ENCODE measurements at places on chromosomes 5 and 9.

DNA sequence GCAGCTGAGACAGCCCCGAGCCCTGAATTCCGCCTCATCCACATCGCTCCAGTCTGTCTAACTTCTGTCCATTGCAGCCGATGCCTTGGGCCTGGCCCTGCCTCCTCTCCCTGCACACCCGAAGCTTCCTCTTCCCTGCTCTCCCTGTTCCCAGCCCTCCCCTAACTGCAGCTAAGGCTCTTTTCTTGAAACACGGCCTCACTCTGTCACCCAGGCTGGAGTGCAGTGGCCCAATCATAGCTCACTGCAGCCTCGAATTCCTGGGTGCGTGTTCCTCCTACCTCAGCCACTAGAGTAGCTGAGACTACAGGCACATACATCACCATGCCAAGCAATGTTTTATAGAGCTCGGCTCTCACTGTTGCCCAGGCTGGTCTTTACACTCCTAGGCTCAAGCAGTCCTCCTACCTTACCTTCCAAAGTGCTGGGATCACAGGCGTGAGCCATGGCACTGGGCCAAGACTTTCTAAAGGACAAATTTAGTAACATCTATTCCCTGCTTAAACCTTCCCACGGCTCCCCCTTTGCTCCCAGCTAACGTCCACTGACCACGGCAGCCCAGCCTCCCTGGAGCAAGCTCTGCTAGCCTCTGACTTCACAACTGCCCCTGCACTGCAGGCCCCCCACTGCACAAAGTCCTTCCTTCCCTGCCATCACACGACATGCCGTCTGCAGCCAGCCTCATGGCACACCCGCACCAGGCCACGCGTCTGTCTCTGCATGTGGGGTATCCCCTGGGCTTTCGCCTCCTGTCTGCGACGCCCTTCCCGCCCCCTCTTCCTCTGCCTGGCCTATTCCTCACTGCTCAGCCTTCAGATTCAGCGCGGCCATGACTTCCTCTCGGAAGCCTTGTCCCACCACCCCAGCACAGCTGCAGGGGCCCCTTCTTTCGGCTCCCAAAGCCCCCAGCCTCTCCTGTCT is 28.6 kb downstream of the LAMC3 start:
- H3K27ac ChIP-seq = no peak overlapping the region
- no peaks in the 10 kb centered on the region for H3K27me3 ChIP-seq
- H3K4me3 ChIP-seq = no peak overlapping the region
- H3K36me3 ChIP-seq = no peaks in the 10 kb centered on the region
- H3K4me1 ChIP-seq = no peaks in the 10 kb centered on the region

DNA sequence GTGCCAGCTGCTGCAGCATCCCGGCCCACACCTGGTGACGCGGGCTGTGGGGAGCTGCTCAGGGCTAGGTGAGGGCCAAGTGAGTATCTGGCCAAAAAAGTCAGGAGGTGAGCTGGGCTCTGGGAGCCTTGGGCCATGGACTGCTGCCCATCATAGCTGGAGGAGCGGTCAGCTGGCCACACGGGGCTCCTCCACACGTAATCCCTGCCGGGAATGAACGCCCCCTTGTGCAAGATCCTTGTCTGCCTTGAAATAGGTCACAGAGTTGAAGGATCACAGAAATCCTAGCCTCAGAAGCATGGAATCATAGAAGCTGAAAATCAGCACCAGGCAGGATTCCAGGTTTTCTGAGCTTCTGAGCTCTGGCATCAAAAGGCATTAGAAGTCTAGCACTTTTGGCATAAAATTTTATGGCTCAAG is 16.8 kb upstream of the COL27A1 start:
- H3K27ac ChIP-seq = peak overlapping the region; percentile 60
- H3K27me3 ChIP-seq = no peaks in the 10 kb centered on the region
- peak; percentile 53 for DNase-seq
- H3K4me3 ChIP-seq = no peak overlapping the region
- H3K4me1 ChIP-seq = no peaks in the 10 kb centered on the region

DNA sequence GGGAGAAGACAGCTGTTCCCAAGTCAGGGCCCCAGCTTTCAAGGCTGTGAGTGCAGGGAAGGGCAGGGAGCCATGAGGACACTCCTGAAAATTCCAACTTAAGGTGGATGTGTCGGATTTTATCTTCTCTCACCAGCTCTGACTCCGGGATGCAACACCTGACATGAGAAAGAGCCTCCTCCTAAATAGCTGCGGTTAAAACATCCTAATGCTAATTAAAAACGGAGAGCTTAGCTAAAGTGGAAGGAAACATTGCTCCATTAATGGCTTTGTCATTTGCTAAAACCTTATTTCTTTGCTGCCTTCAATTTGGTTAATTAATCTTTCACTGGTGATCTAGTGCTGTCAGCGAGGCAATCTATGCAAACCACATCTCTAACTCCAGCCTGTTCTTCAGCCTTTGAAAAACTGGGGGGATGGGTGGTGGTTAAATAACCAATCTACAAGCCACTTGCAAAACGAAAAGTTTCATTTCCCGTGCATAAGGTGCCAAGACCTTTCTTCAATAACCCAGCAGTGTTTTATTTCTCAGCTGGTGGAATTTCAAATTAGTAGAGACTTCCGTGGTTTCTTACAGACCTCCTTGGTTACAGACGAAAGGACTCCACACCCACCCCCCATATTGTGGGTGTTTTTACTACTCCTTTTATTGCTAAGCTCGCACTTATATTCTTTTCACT is 379.6 kb downstream of the MLLT3 start:
- no peak for DNase-seq
- H3K4me3 ChIP-seq = no peak overlapping the region
- no peaks in the 10 kb centered on the region for H3K36me3 ChIP-seq

- H3K27me3 ChIP-seq = no peaks in the 10 kb centered on the region
- DNase-seq = no peak
- H3K27ac ChIP-seq = no peak overlapping the region
- peaks cover 12% of the 10 kb centered on the region for H3K4me1 ChIP-seq
- H3K4me3 ChIP-seq = no peak overlapping the region
- H3K36me3 ChIP-seq = no peaks in the 10 kb centered on the region
Observed at GRCh38 chr5:139410993-139411828, 7.3 kb upstream of the SPATA24 start.

GRCh38 chr9:128365525-128365924 is 5.6 kb upstream of the URM1 start:
- H3K27ac ChIP-seq = peak overlapping the region; percentile 73
- no peak overlapping the region for H3K4me3 ChIP-seq
- peaks cover 22% of the 10 kb centered on the region for H3K4me1 ChIP-seq
- H3K27me3 ChIP-seq = no peaks in the 10 kb centered on the region
- no peaks in the 10 kb centered on the region for H3K36me3 ChIP-seq

- no peak for DNase-seq
- no peaks in the 10 kb centered on the region for H3K27me3 ChIP-seq
- H3K36me3 ChIP-seq = no peaks in the 10 kb centered on the region
- no peak overlapping the region for H3K4me3 ChIP-seq
- no peaks in the 10 kb centered on the region for H3K4me1 ChIP-seq
- H3K27ac ChIP-seq = no peak overlapping the region
Observed at GRCh38 chr5:59829386-59829785, 64.1 kb downstream of the PDE4D start.

- H3K4me1 ChIP-seq = no peaks in the 10 kb centered on the region
- H3K27ac ChIP-seq = no peak overlapping the region
- no peaks in the 10 kb centered on the region for H3K27me3 ChIP-seq
- no peak for DNase-seq
- H3K4me3 ChIP-seq = no peak overlapping the region
- H3K36me3 ChIP-seq = no peaks in the 10 kb centered on the region
Observed at GRCh38 chr9:114090798-114091197, 8.3 kb downstream of the KIF12 start.

DNA sequence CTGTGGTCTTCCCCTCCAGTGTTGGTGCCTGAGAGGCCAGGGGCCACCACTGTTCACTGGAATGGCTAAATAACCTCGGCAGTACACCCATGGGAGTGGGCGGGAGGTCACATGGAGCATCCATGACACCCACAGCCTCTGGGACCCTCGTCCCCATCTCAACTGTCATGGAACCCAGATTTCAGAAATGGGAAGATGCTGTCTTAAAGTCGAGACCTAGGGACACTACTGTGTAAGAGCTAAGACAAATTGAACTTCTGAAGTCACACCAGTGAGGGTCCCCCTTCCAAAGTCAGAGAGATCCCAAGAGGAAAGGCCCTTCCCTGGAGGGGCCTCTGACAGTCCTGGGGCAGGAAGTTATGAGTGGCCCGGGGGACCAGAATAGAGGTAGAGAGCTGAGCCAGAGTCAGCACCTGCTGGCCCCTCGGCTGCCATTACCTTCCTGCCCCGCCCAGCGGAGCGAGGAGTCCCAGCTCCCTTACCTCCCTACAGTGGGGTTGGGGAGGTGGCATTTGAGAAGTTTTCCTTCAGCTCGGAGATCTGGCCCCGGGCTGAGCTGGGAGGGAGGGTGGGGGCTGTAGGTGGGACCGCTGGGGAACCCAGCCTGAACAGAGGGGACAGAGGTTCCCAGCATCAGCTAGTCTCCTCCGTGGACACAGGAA is 7.6 kb downstream of the BARX1 start:
- H3K27me3 ChIP-seq = no peaks in the 10 kb centered on the region
- no peak overlapping the region for H3K27ac ChIP-seq
- H3K4me3 ChIP-seq = no peak overlapping the region
- H3K36me3 ChIP-seq = no peaks in the 10 kb centered on the region
- peaks cover 55% of the 10 kb centered on the region for H3K4me1 ChIP-seq

- no peaks in the 10 kb centered on the region for H3K4me1 ChIP-seq
- H3K36me3 ChIP-seq = no peaks in the 10 kb centered on the region
- no peak overlapping the region for H3K4me3 ChIP-seq
Observed at GRCh38 chr5:59286510-59286909, 607.0 kb downstream of the PDE4D start.

GRCh38 chr9:70085241-70085640 is 41.6 kb downstream of the MAMDC2 start:
- DNase-seq = no peak
- no peak overlapping the region for H3K27ac ChIP-seq
- no peaks in the 10 kb centered on the region for H3K4me1 ChIP-seq
- H3K27me3 ChIP-seq = no peaks in the 10 kb centered on the region
- no peak overlapping the region for H3K4me3 ChIP-seq
- H3K36me3 ChIP-seq = no peaks in the 10 kb centered on the region

DNA sequence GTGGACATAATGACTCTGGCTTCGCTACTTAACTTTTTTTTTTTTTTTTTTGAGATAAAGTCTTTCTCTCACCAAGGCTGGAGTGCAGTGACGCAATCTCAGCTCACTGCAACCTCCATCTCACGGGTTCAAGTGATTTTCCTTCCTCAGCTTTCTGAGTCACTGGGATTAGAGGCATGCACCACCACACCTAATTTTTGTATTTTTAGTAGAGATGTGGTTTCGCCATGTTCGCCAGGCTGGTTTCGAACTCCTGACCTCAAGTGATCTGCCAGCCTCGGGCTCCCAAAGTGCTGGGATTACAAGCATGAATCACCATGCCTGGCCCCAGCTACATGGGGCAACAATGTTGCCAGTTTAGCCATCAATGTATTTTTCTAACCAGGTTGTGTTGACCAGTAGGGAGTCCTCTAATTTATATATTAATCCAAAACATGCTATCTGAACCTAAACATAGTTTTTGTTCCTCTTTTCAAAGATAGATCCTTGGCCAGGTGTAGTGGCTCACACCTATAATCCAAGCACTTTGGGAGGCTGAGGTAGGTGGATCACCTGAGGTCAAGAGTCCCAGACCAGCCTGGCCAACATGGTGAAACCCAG is 120.3 kb upstream of the LHFPL2 start:
- no peak overlapping the region for H3K27ac ChIP-seq
- DNase-seq = no peak
- no peaks in the 10 kb centered on the region for H3K27me3 ChIP-seq

DNA sequence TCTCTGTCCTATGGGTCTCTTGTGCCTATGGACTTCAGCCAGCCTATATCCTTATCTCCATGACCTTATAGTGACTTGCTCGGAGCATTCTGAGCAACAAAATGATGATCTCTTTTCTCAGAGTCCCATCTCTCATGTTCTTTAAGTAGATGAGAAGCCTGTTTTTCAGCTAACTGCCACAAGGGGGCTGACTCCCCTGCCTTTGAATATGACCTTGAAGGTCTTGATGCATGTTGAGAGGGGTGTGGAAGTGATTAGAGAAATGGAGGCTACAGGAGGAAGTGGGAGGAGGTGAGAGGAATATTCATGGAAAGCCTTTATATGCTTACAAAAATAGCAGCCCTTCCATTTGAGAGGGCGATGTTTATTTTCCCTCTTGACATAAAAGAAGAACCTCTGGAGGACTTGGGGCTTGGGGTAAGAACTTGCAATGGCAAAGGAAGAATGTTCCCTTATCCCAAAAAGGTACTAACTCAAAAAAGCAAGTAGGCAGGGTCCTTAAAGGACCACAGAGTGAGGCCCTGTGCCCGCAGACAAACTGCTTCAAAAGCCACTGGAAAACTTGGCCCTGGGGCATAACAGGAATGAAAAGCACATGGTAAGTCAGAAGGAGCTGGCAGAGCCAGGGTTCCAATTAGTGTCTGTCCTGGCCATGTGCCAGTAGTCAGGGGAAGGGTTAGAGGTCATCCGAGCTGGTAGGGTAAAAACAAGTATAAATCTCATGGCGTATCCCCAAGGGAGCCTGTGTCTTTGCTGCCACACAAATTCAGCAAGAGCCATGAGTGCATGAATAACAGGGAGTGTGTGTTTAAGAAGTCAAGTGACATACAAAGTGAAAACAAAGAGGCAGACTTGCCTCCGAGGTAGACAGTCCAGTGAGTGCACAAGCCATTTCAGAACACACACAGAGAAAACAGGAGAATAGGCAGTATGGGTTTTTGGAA is 39.1 kb downstream of the FGD3 start:
- no peaks in the 10 kb centered on the region for H3K4me1 ChIP-seq
- H3K36me3 ChIP-seq = no peaks in the 10 kb centered on the region
- peak; percentile 26 for DNase-seq
- no peak overlapping the region for H3K4me3 ChIP-seq
- H3K27me3 ChIP-seq = no peaks in the 10 kb centered on the region

DNA sequence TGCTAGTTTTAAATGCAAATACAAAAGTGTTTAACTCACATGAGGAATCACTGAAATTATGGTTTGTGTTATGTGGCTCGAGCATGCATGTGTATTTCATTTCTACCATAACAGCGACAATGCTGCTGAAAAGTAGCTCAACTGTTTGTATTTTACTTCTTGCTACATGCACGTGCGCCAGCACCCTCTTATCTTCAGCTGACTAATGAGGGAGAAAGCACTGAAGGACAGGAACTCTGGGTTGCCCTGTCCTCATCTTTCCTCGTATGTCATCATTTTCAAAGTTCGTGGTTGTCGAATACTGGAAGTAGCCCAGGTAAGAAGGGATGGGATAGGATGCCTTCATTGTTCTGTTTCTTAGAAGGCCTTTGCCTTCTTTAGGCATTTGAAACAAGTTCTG is 120.3 kb downstream of the SYK start:
- no peak overlapping the region for H3K27ac ChIP-seq
- H3K27me3 ChIP-seq = no peaks in the 10 kb centered on the region
- no peaks in the 10 kb centered on the region for H3K4me1 ChIP-seq
- H3K4me3 ChIP-seq = no peak overlapping the region
- DNase-seq = no peak
- no peaks in the 10 kb centered on the region for H3K36me3 ChIP-seq

GRCh38 chr5:9885164-9885563 is 255.0 kb upstream of the TAS2R1 start:
- H3K4me3 ChIP-seq = no peak overlapping the region
- no peaks in the 10 kb centered on the region for H3K27me3 ChIP-seq
- H3K27ac ChIP-seq = no peak overlapping the region
- no peaks in the 10 kb centered on the region for H3K4me1 ChIP-seq
- no peaks in the 10 kb centered on the region for H3K36me3 ChIP-seq
